ENCODE measurements at places on chromosomes 7 and 10.

DNA sequence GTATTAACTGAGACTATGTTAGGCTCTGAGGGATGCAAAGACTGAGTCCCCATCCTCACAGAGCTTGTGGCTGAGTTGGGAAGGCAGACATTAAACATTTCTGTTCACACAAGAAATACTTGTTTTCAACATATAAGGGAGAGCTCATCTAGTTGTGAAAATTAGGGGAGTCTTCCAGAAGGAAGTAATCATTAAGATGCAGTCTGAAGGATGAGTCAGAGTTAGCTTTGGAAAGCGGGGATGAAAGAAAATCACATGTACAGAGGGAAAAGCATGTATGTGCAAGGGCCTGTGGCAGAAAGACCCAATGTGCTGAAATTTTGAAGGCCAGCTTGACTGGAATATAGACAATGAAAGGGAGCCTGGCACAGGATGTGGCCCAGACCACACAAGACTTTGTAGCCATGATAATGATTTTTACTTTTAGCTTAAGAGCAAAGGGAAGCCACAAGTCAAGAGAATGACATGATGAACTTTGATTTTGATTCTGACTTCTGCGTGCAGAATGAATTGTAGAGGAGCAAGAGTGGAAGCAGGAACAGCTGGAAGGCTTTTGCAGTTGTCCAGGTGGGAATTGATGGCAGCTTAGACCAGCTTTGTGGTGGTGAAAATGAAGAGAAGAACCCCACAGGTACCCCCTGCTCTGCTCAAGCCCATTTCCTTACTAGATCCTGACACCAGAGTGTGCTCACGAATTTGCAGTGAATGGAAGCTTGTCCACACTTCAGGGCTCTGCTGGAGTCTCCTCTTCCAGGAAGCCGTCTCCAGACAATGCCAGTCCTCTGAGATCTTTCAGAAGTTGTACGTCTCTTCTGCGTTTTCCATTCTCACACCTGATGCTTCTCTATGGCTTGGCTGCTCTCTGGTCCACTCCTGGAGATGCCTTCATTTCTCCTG is 115.6 kb downstream of the ATXN7L1 start:
- H3K27me3 ChIP-seq: no peaks in the 10 kb centered on the region
- DNase-seq: no peak
- H3K4me1 ChIP-seq: peaks cover 10% of the 10 kb centered on the region
- no peak overlapping the region for H3K27ac ChIP-seq
- H3K36me3 ChIP-seq: no peaks in the 10 kb centered on the region

DNA sequence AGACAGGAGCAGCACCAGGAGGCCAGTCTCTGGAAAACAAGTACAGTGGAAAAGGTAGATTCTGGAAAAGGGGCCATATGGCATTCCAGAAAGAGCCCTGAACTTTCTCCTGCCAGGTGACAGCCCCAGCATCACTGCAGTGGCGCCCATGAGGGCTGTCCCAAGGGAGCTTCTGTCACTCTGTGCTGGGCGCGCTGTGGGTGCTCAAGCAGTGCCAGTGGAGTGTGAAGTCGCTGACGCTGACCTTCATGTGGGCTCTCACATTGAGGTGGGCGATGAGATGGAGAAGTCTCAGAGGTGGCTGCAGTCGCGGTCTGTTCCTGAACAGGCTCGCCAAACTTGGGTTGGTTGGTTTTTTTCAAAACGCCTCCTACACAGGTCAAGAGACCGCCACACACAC is 38.2 kb downstream of the FKBP6 start:
- no peak for DNase-seq
- H3K4me1 ChIP-seq: peaks cover 11% of the 10 kb centered on the region
- H3K27ac ChIP-seq: no peak overlapping the region
- no peaks in the 10 kb centered on the region for H3K36me3 ChIP-seq

DNA sequence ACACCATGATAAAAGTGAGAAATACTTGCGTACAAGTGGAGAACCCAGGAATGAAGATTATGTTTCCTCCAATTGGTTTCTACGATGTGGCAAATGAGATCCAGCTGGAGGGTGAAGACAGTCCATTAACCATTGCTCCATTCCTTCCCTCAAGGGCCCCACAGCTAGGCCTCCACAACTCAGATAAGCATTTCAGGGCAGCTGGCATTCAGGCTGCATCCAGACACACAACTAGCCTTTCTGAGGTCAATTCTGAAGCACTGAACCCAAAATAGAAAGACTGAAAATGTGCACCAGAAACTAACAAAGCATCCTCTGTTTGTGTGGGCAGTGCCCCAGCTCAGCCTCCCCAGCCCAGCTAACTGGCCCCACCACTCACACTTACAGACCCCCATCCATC is 94.8 kb downstream of the GSAP start:
- no peak for DNase-seq
- no peak overlapping the region for H3K4me3 ChIP-seq
- H3K27ac ChIP-seq: no peak overlapping the region
- peaks cover 90% of the 10 kb centered on the region for H3K36me3 ChIP-seq
- no peaks in the 10 kb centered on the region for H3K27me3 ChIP-seq

GRCh38 chr7:18200266-18200665 is 172.6 kb upstream of the PRPS1L1 start:
- H3K4me3 ChIP-seq: no peak overlapping the region
- H3K4me1 ChIP-seq: peaks cover 20% of the 10 kb centered on the region

- no peak for DNase-seq
- no peak overlapping the region for H3K27ac ChIP-seq
- peaks cover 4% of the 10 kb centered on the region for H3K27me3 ChIP-seq
- H3K36me3 ChIP-seq: no peaks in the 10 kb centered on the region
Measured at GRCh38 chr10:16853201-16853600, 36.0 kb upstream of the RSU1 start.

DNA sequence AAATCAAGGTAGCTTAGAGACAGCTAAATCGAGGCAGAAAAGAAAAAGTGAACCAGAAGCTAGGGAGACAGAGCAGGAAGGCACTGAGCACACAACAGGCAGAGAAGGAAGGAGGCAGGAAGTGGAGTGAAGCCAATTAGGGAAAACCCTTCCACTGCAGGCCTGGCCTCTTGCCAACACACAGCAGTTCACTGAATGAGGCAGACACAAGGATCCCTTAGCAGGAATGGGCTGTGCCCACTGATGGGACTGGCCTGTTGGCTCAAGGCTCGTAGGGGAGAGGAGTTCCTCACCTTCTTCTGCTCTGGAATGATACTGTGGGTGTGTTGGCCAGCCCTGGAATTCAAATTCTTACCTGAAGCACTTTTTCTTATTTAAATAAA is 220.3 kb upstream of the STK17A start:
- H3K27ac ChIP-seq: no peak overlapping the region
- no peaks in the 10 kb centered on the region for H3K36me3 ChIP-seq
- no peak for DNase-seq
- H3K27me3 ChIP-seq: peaks cover 3% of the 10 kb centered on the region

GRCh38 chr10:131946880-131947279 is 34.8 kb downstream of the BNIP3 start:
- H3K27me3 ChIP-seq: no peaks in the 10 kb centered on the region
- H3K36me3 ChIP-seq: peaks cover 87% of the 10 kb centered on the region
- DNase-seq: no peak
- no peaks in the 10 kb centered on the region for H3K4me1 ChIP-seq

GRCh38 chr7:83614112-83614511 is 34.8 kb downstream of the SEMA3E start:
- no peak overlapping the region for H3K27ac ChIP-seq
- no peaks in the 10 kb centered on the region for H3K4me1 ChIP-seq
- no peaks in the 10 kb centered on the region for H3K27me3 ChIP-seq

- no peak overlapping the region for H3K27ac ChIP-seq
- peaks cover 5% of the 10 kb centered on the region for H3K4me1 ChIP-seq
- peaks cover 27% of the 10 kb centered on the region for H3K27me3 ChIP-seq
- H3K4me3 ChIP-seq: no peak overlapping the region
Measured at GRCh38 chr10:66927251-66927935, 1.6 kb downstream of the LRRTM3 start.

GRCh38 chr10:23433701-23434100 is 5.2 kb upstream of the OTUD1 start:
- H3K36me3 ChIP-seq: no peaks in the 10 kb centered on the region
- no peak for DNase-seq
- H3K4me1 ChIP-seq: peaks cover 25% of the 10 kb centered on the region
- H3K4me3 ChIP-seq: no peak overlapping the region
- no peaks in the 10 kb centered on the region for H3K27me3 ChIP-seq
- peak overlapping the region; percentile 72 for H3K27ac ChIP-seq

Measured in activated B cell treated with CpG ODN at 0.5 μM for 24 hours (primary cell).